T-helper 1 cell treated with Interleukin-12 subunit alpha and Interleukin-12 subunit beta and Interleukin-4 antibody, amounts not matched to agents 30 ng/mL and 1 ng/mL, for 36 hours (primary cell): ENCODE measurements at places on chromosomes 16 and 17. TPM values are rescaled to one million over a fixed set of nuclear protein-coding genes. Genes with fewer than 3 reads are reported as not detected.

Gene CORO6
- 1.9 and 2.8 TPM in 2 replicates for total RNA-seq

Gene OR4D1
- total RNA-seq: 0.47 and 0.66 TPM in 2 replicates

Gene PDIA2
- not detected in 2 replicates for total RNA-seq

Gene TMEM98
- 1.8 TPM in 2 replicates for total RNA-seq

Gene C16orf96
- total RNA-seq: 0.07 and 0.15 TPM in 2 replicates

Gene PRR15L
- total RNA-seq: not detected in 2 replicates

Gene CCL3
- total RNA-seq: 114 and 123 TPM in 2 replicates

Gene GDPD3
- 7.6 and 11.2 TPM in 2 replicates for total RNA-seq

Gene HOXB1
- not detected in 2 replicates for total RNA-seq

Gene WNK4
- total RNA-seq: 0.15 and 0.22 TPM in 2 replicates

Gene KRT36
- total RNA-seq: not detected in 2 replicates

Gene CDIP1
- total RNA-seq: 34.9 and 36.9 TPM in 2 replicates

Gene NXN
- 0.20 and 0.34 TPM in 2 replicates for total RNA-seq

Gene CHST4
- total RNA-seq: not detected in 2 replicates

Gene HBA1
- total RNA-seq: not detected in 2 replicates

Gene CES1
- not detected in 2 replicates for total RNA-seq

Gene KRTAP9-4
- not detected in 2 replicates for total RNA-seq

Gene SLC16A6
- total RNA-seq: 4.9 and 5.1 TPM in 2 replicates
